ENCODE measurements at places on chromosomes 16 and 17. TPM values are rescaled to one million over a fixed set of nuclear protein-coding genes. Genes with fewer than 3 reads are reported as not detected.
A peak's percentile ranks its signal among the peaks of the same experiment; 100 is the strongest.

TMC5 gene
- 0.69 TPM for total RNA-seq

- H3K27me3 ChIP-seq: peaks cover 11% of the 10 kb centered on the region
- no peak overlapping the region for H3K4me3 ChIP-seq
- no peaks in the 10 kb centered on the region for H3K36me3 ChIP-seq
- H3K4me1 ChIP-seq: no peaks in the 10 kb centered on the region
Observed at GRCh38 chr17:1947743-1948516, 77.2 kb downstream of the RTN4RL1 start.

KPNA2 gene
- total RNA-seq: 104 TPM

GAS7 gene
- total RNA-seq: 7.0 TPM

CDH1 gene
- total RNA-seq: 3.1 TPM

ANKRD40CL gene
- not detected for total RNA-seq

KIF18B gene
- 7.1 TPM for total RNA-seq

DNA sequence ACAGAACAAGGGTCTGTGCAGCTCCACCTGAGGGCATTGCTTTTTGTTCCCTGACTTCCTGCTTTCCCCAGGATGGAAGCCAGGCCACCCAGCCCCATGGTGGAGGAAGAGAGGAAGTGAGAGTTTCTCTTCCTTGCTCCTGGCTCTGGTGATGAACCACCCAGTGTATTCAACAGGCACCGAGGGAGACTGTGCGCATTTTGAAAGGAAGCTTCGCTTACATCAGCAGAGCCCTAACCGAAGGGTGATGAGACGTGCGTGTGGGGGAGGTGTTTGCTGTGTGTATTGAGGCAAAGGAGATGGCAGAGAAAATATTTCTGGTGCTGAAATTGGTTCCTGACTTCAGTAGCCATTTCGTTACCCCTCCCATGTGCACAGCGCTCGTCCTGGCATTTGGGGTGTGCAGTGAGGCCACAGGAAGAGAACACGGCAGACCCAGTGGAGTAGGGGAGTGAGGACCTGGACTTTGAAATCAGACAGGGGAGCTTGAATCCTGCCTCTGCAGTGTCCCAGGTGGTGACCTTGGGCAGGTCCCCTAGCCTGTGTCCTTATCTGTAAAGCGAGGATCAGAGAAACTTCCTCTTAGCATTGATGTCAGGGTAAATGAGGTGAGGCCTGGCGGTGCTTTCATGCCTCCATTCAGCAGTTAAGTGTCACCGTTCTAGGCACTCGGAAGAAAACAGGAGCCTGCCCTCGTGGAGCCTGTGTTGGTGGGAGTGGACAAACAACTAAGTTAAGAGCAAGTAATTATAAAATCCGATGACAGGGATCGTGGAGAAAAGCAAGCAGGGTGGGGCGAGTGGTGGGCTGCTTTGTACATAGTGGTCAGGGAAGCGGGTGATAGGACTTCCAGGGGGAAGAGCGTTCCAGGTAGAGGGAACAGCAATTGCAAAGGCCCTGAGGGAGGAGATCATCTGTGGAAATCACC, 7.4 kb downstream of the CMIP start:
- H3K4me1 ChIP-seq: peaks cover 72% of the 10 kb centered on the region
- H3K36me3 ChIP-seq: peaks cover 14% of the 10 kb centered on the region
- H3K4me3 ChIP-seq: peak overlapping the region; percentile 9
- peaks cover 9% of the 10 kb centered on the region for H3K27me3 ChIP-seq
- no peak for DNase-seq
- H3K27ac ChIP-seq: peak overlapping the region; percentile 70

- H3K27ac ChIP-seq: no peak overlapping the region
- DNase-seq: no peak
- H3K4me1 ChIP-seq: no peaks in the 10 kb centered on the region
- H3K36me3 ChIP-seq: no peaks in the 10 kb centered on the region
- no peaks in the 10 kb centered on the region for H3K27me3 ChIP-seq
Observed at GRCh38 chr16:6517020-6517720, 815.5 kb upstream of the RBFOX1 start.

DNA sequence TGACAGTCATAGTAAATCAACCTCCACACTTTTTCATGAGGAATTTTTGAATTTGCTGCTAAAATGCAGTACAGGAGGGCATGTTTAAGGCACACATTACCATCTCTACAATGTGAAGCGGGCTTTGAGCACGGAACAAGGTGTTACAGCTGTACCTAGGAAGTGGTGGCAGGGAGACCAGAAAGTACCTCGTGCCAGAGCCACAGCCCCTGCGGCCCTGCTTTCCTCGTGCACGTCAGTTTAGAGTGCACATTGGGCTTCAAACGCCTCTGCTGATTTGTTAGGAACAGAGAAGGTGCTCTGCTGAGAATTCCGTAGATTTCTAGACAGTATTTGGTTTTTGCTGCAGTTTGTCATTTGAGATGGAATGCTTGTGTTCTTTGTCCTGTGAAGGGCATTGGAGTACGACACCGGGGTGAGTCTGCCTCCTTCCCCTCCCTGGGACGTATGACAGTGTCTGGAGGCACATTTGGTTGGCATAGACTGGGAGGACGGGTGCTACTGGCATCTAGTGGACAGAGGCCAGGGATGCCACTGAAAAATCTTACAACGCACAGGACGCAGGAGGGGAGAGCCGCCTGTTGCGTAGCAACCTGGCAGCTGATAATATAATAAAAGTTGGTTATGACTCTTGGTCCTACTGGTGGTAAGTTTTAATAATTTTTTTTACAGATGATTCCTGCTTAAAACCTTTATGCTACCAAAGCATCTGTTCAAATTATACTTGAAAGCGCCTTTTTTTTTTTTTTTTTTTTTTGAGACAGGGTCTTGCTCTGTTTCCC, 9.1 kb downstream of the FOXK2 start:
- H3K27me3 ChIP-seq: no peaks in the 10 kb centered on the region
- no peaks in the 10 kb centered on the region for H3K36me3 ChIP-seq
- no peak for DNase-seq
- peaks cover 31% of the 10 kb centered on the region for H3K4me1 ChIP-seq

Measured in endothelial cell (in vitro differentiated cells).